Liver (tissue), 10 donors: ENCODE measurements at places on chromosomes 3 and 15.

DNA sequence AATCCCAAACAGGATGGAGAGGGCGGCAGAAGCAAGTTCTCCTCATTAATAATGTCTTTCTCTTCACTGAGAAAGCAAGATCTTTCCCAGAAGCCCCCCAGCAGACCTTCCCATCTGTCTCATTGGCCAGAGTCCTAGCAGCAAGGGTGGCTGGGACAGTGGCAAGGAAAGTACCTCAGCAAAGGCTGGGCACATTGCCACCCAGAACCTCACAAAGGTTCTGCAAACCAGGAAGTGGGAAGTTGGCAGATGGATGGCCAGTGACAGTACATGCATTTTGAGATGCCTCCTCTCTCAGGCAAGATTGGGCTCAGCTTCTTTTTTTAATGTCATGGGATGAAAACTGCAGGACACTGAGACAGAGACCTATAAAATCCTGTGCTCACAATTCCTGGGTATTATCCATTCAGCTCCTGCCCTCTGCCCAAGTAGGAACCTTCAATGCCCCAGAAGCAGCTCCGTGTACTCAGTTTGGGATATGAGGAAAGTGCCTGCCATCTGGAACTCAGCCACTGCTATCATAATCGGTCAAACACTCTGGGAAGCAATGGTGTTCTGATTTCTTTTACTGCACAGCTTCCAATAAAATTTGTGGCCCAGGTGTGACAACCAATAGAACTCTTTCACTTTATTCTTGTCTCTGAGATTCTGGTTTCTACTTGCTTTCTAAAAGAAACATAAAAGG is 25.5 kb downstream of the DPH3 start:
- DNase-seq = no peak

GRCh38 chr15:34986771-34987480 is 1.2 kb downstream of the ZNF770 start:
- no peak for DNase-seq

DNA sequence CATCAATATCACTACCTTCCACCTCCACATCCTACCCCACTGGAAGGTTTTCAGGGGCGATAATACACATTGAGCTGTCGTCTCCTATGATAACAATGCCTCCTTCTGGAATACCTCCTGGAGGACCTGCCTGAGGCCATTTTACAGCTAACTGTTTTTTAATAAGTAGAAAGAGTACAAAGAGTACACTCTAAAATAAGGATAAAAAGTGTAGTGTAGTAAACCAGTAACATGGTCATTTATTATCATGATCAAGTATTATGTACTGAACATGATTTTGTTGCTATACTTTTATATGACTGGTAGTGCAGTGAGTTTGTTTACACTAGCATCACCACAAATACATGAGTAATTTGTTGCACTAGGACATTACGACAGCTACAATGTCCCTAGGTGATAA is 46.6 kb upstream of the SSR3 start:
- DNase-seq = no peak

- no peak for DNase-seq
These were observed 40.7 kb downstream of the HERC1 start for GRCh38 chr15:63793046-63793483.

- DNase-seq = peak; percentile 35
These were observed 46.8 kb downstream of the PXYLP1 start for GRCh38 chr3:141278196-141279076.

DNA sequence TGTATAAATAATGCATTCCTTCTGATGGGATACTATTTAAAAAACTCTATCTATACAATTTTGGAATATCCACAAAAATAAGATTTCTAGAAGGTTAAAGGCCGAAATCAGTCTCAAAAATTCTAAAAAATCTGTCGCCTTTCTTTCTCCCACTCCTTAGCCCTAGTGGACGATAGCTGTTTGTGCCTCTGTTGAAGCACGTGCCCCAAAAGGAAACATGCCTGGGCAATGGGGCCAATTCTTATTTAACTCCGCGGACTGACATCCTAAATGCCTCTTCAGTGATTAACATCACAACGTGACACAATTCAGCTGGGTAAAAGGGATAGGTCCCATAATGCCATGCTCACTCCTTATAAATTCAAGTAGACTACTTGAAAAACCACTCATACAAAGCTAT is 65.1 kb downstream of the GAP43 start:
- DNase-seq = no peak

DNA sequence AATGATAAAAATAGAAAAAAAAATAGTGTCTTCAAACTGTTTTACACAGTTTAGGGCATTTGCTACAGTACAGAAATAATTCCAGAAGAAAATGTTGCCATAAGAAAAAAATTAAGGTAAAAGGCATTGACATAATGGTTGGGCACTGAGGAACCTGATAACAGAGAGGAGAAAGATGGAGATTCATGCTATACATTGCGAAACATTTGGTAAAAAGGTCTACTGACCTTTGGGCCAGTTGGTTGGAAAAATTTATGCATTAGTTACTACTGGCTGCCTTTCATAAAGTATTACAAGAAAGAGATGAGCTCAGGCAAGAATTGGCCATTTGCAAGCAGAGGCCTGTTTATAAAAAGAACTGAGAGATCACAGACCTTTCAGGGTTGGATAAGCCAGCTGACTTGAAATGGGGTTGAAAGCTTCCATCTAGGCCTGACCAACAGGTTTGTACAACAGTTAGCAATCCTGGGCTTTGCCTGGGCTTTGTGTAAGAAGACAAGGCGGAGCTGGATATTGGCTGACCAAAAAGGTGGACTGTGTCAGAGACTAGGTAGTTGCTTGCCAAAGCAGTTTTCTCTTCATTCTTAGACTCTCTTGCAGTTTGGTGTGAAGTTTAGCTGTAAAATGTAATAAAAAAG is 166.6 kb upstream of the MCTP2 start:
- DNase-seq = no peak

DNA sequence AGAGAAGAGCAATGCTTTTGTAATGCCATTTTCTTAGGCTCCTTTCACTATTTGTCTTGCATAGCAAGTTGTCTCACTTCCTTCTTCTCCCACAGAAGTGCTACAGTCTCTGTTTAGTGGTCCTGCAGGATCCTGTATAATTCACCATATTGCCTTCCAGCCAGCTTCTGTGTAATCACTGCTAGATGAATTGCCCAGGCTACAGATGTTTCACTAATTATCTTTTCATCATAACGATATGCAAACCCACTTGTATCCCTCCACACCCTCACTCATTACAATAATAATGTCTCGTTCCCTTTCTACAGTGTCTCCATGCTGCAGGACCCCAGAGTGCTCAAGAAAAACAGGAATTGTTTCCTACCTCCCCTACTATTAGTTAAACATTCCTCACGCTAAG is 402.9 kb downstream of the TBL1XR1 start:
- no peak for DNase-seq

DNA sequence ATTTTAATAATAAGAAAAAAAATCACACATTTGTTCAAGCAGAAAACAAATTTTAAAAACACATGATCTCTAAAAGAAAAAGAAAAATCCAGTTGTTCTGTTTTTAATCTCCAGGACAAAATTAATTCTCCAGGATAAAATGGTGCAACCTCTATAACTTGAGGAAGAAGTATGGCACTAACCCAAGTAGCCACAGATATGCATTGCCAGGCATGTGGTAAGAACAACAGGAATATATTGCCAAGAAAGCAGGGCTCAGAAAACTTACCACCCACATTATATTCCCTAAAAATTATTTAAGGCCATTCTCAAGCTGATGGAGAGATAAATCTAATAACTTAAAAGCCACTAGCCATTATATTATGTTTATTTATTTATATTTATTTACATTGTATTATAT is 295.7 kb upstream of the TMCO5A start:
- no peak for DNase-seq

DNA sequence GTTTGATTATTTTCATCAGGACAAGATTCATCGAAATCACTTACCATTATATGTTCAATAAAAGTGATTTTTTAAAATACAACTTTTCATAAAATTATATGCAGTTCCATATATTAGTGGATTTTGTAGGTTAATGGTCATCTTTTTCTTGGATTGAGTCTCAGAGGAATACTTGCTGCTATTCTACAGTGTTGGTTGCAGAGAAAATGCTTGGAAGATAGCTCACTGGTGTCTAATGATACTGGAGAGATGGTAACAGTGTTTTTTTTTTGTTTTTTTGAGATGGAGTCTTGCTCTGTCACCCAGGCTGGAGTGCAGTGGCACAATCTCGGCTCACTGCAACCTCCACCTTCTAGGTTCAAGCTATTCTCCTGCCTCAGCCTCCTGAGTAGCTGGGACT is 143.3 kb downstream of the TCF12 start:
- no peak for DNase-seq

- peak; percentile 60 for DNase-seq
These were observed at the start of gene C2CD4A for GRCh38 chr15:62066663-62067447. Gene C2CD4A (plus strand): TSS chr15:62066977. CDS start chr15:62067614, 637 bp downstream.

GRCh38 chr15:78207110-78207458 is 27.3 kb downstream of the ACSBG1 start:
- no peak for DNase-seq

GRCh38 chr15:85607842-85608241 is 186.9 kb downstream of the KLHL25 start:
- DNase-seq = no peak

DNA sequence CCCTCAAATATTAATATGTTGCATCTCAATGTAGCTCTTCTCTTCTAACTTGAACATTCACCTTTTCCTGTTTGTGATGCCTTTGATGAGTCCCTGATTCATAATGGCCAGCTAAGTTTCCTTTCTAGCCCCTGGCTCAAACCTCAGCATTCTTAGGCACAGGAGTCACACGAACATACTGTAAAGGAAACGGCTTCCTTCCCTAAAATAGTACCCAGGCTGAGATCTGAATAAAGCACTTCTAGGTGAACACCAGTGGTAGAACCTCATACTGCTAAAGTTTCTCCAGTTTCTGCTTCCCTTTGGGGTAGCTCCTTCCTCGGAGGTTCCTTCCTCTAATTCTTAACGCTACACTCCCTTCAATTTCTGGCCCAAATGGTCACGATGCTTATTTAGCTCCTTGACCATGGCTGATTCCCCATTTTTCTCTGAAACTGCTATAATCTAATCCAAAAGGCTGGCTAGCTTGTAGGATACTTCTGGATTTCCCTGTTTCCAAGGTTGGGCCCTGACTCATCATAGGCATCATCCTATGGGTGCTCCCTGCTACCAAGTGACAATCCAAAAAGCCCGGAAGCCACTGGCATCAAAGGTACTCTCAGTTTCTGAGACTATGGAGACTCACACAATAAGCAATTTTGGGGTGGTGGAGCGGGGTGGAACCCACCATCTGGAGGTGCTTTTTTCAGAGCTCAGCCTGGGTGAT is 2.4 kb downstream of the ANAPC13 start:
- DNase-seq = no peak

DNA sequence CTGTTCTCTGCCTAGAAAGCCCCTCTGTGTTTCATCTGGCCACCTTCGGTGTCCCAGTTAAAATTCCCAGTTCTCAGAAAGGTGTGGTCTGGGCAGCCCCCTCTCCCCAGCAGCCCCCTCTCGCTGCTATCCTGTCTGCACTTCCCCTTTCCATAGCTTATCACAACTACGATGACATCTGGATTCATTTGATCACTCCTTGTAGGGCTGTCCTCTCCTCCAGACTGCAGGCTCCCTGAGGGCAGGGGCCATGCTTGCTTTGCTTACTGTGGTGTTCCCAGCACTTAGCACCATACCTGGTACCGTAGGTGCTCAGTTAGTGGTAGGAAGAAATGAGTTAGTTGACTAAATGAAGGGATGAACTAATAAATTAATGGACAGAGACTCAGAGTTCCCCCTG is 26.3 kb upstream of the GOLGA6C start:
- DNase-seq = no peak

DNA sequence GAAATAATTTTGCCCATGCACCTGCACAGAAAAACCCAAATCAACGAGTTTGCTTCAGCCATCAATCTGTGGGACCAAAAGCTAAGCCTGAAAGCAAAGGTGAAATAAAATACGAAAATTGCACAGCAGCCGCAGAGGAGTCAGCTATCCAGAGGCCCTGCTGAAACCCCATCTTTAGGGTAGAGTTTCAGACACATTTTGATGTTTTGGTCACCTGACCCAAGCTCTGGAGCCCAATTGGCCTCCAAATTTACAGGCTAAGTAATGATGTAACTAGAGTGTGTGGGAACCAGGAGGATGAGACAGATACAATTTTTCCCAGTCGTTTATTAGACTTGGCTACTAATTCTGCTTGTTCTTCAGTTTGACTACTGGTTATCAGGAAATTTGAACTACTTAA is 308.6 kb upstream of the ATP11B start:
- no peak for DNase-seq

DNA sequence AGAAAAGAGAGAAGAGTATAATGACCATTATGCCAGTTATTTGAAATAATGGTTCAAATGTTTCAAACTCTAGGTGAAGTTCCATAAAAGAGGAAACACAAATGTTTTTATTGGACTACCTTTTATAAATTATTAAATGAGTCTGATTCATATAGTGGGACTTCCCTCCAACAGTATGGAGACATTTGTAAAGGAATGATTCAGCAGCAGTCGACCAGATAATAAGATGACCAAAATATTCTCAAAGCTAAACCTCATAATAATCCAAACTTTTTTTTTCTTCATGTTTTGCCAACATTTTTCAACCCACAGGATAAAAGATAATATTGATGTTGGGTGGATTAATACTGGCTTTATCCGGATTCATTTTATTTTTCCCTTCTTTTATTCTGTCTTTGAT is 18.8 kb downstream of the TIPARP start:
- DNase-seq = no peak

- no peak for DNase-seq
These were observed 484.1 kb downstream of the IGSF11 start for GRCh38 chr3:118550556-118550955.

DNA sequence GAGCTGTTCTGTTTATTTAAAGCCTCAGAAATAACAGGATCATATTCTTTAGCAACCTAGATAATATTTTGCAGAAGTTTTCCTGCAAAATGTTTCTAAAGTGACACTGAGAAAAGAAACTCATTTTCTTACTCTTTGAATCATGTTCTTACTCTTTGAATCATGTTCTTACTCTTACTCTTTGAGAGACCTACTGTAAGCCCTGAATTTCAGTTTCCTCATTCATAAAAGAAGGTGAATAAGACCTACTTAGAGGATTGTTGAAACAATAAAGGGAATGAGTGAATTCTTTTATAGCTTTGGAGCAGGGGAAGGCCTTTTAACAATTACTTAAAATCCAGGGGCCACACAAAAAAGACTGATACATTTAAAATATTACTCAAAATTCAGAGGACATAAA is 221.7 kb upstream of the CMC1 start:
- DNase-seq = no peak

GRCh38 chr3:149203758-149204157 is 17.9 kb downstream of the CP start:
- DNase-seq = no peak
